ENCODE measurements at places on chromosomes 12 and 14.

GRCh38 chr12:88726806-88727720, 146.8 kb upstream of the KITLG start:
- no peak for DNase-seq

DNA sequence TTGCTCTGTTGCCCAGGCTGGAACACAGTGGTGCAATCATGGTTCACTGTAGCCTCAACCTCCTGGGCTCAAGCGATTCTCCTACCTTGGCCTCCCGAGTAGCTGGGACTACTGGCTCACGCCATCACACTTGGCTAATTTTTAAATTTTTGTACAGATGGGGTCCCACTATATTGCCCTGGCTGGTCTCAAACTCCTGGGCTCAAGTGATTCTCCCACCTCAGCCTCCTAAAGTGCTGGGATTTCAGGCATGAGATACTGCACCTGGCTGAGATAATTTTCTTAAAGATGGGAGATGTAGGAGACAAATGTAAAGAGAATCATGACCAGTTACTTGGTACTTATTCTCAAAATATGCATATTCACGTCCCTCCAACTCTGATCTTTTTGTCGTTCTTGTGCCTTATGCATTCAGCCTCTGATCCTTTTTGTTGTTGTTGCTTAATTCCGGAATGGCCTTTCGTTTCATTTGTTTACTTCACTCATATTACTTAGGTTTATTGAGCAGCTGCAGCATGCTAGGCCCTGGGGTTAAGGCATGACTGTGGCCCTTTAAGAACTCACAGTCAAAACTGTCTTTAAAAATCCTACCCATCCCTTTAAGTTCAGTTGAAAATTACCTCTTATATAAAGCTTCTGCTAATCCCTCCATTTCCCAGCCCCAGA, 8.9 kb downstream of the RBMS2 start:
- DNase-seq: no peak

- no peak for DNase-seq
Observed at GRCh38 chr12:109173443-109174240, 57.3 kb downstream of the ACACB start.

GRCh38 chr12:124327362-124328043, 32.6 kb downstream of the RFLNA start:
- no peak for DNase-seq

GRCh38 chr12:114555451-114555850, 128.5 kb downstream of the TBX3 start:
- no peak for DNase-seq

GRCh38 chr14:33369972-33370371, 431.3 kb downstream of the NPAS3 start:
- DNase-seq: no peak

DNA sequence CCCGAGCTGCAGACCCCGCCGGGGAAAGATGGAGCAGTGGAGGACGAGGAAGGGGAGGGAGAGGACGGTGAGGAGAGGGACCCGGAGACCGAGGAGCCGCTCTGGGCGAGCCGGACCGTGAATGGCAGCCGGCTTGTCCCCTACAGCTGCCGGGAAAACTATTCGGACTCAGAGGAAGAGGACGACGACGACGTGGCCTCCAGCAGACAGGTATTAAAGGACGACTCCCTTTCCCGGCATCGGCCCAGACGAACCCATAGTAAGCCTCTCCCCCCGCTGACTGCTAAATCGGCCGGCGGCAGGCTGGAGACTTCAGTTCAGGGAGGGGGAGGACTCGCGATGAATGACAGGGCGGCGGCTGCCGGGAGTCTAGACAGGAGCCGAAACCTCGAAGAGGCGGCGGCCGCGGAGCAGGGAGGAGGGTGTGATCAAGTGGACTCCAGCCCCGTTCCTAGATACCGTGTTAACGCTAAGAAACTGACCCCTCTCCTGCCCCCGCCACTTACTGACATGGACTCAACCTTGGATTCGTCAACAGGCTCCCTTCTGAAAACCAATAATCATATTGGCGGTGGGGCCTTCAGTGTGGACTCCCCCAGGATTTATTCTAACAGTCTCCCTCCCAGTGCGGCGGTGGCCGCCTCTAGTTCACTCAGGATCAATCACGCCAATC, 962 bp downstream of the LEMD3 start:
- DNase-seq: peak; percentile 64

DNA sequence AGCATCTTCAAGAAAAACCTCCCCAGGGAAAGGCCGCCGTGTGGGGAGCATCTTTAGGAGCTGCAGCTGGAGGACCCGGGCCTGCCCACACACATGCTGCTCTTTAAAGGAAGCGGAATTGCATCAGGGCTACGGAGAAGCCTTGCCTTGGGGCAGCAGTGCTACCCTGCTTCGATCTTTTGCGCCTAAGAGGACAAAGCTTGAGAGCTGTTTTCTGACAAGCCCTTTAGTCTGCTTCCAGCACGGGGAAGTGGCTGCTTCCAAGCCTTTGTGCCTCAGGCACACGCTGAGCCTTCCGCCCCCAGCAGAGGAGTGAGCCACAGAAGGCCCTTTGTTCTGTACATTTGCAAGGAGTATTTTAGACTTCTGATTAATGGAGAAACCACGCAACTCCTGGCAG, 31.5 kb downstream of the COA8 start:
- DNase-seq: no peak

GRCh38 chr14:95465358-95465757, 51.1 kb downstream of the SYNE3 start:
- no peak for DNase-seq

DNA sequence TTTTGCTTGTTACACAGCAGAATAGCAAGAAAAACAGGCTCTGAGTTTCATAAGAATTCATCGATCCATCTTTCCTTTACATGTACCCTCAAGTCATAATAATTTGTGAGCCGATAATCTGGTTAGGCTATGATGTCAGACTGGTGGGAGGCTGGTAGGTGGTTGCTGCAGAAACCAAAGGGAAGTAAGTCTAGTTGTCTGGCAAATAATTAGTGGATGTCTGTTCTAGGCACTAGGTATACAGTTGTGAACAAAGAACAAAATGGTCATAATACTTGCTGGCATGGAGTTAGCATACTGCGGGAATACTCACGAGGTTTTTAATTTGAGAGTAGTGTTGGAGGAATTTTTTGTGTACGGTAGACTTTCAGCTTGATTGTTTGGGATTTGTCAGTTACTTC, 8.8 kb downstream of the SUSD6 start:
- no peak for DNase-seq

DNA sequence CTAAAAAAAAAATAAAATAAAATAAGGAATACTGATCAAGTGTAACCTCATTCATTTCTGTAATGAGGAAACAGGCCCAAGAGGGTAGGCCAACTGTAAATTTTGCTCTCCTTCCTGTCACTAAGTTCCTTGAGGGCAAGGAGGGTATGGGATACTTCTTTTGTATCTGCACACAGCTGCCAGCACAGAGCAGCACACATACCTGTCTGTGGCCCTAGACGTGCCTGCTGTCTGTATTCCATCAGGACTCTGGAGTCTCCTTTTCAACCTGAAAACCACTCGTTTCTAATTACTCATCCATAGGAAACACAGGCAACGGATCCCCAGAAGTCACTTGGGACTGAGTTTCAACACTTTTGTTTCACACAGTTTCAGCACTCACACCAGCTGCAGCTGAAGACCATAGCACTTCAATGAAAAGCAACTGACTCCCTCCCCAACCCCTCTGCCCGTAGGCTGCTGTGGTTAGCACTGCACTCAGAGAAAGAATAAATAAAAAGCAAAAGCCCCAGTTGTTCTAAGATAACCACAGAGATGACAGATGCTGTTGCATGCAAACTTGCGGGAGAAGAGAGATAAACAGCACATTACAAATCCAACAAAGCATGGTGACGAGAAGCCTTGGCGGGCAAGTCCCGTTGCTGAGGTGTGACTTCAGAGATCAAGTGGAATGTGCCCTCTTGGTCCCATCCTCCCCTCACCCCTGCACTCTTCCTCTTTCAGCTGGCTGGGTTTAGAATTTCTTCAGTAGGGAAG, 24.9 kb downstream of the CRACR2A start:
- no peak for DNase-seq

- peak; percentile 25 for DNase-seq
Observed at GRCh38 chr12:59643550-59643949, 47.7 kb downstream of the SLC16A7 start.

GRCh38 chr14:50830932-50831725, at the start of gene NIN:
TSS of gene NIN (minus strand) at chr14:50831162. CDS start at chr14:50822056, 9,106 bp downstream.
- peak; percentile 83 for DNase-seq

DNA sequence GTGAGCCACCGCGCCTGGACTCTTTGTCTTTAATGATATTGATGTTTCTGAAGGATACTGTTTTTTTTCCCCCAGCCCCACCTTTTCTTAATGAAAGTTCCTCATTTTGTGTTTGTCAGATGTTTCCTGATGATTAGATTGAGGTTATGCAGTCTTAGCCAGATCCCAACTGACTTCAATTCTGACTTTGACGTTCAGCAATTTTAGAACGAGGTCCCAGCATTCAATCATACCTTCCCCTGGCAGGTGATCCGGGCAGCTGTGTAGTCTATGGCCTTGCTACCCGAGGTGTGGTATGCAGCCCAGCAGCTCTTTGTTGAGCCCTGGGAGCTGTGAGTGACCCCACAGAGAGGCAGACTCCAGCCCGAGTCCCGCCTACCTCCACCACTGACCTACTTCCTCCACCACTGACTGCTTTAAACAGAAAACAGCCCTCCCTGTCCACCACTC, 82.7 kb downstream of the LGMN start:
- DNase-seq: no peak

DNA sequence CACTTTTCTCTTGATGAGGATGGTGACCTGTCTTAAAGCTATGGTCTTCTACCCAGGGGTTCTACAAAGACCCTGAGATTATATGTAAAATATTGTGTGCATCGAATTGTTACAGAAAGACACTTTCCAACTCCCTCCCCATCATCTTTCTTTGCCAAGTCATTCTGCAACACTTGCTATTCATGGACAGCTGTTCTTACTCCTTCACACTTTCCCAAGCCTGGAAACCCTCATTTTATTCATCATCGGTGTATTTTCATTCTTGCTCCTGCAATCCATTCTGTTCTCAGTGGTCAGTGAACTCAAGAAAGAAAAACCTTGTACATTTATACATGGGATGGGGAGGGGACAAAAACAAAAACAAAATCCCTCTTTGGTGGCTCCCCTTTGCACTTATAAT, 90.5 kb upstream of the STXBP6 start:
- no peak for DNase-seq

GRCh38 chr14:61472801-61473376, 151.5 kb downstream of the PRKCH start:
- DNase-seq: no peak

- no peak for DNase-seq
Observed at GRCh38 chr12:107330831-107331431, 237.6 kb upstream of the CRY1 start.

GRCh38 chr14:24908592-24909236, 141.2 kb downstream of the STXBP6 start:
- no peak for DNase-seq

DNA sequence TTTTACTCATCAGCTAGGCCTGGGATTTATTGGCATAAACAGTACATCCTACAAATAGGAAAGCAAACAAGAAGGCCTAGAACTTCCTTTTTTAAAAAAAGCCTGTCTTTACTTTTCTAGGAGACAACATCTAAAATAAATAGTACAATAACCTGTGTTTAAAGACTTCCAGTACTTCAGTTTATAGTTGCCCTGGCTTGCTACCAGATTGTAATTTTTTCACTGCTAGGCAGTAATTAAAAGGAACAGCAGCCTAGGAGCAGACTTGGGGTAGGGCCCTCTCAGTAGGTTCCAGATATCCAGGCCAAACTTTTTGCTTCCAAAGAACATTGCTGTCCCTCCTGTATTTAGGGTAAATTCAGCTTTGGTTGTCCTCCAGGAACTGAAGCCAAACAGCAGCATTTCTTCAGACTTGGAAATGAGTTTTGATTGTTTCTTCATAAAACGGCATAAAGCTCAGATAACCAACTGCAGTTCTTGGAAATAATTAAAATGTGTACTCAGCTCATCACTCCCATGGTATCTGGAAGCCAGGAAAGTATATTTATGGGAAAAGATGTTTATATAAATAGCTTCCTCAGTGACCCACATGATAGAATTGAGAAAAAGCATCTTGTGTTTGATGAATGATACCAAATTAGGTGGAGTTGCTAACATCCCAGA, 61.7 kb downstream of the PPP1R36 start:
- DNase-seq: no peak

GRCh38 chr12:8527250-8528130, 13.2 kb downstream of the CLEC4E start:
- DNase-seq: no peak

DNA sequence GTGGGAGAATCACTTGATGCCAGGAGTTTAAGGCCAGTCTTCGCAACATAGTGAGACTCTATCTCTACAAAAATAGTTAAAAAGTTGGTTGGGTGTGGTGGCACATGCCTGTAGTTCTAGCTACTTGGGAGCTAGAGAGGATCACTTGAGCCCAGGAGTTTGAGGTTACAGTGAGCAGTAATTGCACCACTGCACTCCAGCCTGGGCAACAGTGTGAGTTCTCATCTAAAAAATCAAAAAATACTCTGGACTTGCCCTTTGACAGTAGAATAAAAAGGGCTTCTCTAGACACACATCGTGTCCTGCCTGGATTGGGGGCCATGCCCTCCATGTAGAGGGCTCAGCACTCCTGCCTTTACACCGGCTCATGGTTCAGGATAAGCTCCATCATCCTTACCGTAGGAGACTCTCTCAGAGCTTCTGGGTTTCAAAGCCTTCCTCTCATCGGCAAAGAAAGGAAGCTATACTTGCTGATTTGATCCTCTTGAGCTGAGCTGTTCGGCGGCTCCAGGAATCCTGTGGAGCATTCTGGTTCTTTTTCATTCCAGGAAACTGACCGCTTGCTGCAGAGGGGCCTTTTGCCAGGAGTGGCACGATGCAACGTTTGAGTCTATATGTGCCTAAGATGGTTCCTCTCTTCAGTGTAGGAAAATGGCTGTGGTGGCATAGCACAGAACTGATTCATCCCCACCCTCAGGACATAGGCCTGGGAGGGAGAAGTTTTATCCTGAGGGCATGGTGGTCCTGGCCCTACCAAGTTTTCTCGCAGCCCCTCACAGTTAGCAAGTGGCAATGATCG, 29.6 kb downstream of the FLVCR2 start:
- no peak for DNase-seq

DNA sequence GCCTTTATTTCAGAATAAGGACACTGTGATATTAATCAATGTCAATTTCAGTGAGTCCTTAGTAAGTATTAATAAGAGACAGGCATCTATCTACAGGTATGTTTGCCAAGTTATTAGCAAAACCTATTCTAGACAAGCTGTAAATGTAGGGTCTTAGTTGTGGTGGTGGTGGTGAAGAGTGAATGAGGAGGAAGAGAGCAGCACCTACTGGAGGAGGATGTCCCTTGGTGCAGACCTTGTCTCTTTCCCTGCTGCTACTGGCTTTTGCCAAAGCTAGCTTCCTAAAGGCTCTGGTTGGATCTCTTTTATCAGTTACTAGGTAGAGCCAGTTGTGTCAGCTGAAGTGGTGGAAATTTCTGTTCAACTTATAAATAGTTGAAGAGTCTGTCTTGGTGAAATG, 304.8 kb upstream of the ATP2B1 start:
- DNase-seq: no peak

DNA sequence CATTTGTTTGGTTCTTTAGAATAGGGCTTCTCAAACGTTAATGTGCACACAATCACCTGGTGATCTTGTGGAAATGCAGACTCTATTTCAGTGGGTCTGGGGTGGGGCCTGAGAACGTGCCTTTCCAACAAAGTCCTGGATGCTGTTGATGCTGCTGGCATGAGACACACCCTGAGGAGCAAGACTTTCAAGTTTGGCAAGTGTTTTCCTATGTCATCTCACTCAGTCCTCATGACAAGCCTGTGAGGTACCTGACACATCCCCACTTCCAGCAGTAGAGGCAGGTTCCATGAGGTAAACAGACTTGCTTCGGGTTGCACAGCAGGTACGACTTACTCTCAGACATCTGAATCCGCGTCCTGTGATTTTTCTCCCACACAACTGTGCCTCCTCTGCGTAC, 147.1 kb downstream of the MYRFL start:
- DNase-seq: no peak

- DNase-seq: peak; percentile 54
Observed at GRCh38 chr12:124125203-124125871, 152.3 kb downstream of the ZNF664 start.

Data from Caki2 (cell line).